ENCODE measurements at places on chromosomes 16 and 17.

GRCh38 chr17:72692676-72693075, 399.8 kb downstream of the SLC39A11 start:
- DNase-seq: no peak

DNA sequence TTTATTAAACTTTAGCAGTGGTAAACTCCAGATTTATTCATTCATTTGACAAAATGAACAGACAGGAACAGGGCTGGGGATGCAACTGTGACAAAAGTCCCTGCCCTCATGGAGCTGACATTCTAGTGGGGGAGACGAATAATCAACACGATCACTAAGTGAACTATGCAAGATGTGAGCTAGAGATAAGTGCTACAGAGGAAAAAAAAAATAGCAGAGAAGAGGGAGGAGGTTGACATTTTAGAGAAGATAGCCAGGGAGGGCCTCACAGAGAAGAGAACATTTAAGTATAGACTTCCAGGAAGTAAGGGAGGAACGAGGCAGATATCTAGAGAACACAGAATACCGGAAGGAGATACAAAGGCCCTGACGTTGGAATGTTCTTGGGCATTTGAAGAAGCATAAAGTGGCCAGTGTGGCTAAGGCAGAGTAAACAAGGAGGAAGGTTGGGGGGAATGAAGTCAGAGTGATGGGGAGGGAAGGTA, 17.9 kb upstream of the AP1G1 start:
- DNase-seq: no peak

- peak; percentile 56 for DNase-seq
Observed at GRCh38 chr16:87295259-87295658, 21.9 kb downstream of the C16orf95 start.

- DNase-seq: no peak
Observed at GRCh38 chr17:80940171-80941123, 51.2 kb upstream of the CHMP6 start.

DNA sequence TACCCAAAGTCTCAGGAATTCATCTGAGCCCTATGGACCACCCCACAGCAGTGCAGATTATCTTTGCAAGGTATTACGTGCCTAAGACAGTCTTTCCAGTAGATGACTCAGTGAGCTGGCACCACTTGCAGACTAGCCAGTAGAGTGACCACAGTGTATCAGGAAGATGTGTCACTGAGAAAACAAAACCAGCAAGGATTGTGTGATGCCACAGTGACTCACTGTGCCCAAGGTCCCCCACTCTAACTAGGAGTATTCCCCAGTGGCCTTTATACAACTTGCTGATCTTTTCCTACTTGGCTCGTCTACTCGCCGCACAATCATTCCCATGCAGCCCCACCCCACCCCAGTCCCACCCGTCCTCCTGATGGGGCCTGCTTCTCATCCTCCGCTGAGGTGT, 26.8 kb upstream of the PRKCA start:
- DNase-seq: peak; percentile 96

DNA sequence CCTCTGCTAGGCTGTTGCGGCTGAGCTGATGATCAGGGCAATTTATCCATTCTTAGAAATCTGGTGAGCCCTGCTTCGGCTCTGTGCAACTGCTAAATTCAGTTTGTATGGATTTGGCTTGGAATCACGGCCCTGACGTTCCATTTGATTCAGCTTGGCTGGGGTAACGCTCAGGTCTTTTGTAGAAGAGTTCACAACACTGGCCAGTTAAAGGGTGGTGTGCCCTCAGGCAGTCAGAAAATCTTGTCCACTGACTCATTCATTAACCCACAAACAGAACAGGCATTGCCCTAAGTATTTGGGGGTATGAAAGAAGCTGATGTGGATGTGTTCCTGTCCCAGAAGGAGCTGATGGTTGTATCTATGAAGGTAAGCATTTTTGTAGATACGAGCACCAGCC, 53.9 kb downstream of the GNAO1 start:
- peak; percentile 73 for DNase-seq

DNA sequence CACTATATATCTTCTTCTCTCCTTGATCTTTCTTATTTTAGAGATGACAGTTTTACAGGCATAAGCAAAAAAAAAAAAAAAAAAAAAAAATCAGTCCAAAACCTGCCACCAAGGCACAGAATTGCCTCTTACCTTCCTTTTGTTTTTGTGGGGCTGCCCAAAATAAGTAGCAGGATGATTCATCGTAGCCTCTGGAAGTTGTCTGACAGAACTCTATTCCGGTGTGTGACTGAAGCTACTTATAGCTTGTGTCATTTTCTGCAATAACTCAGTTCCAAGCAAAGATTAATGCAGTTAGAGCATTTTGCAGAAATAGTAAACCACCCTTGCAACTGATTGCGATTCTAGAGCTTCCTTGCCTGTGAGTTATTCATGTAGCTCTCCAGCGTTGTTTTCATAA, 186.8 kb downstream of the KIF2B start:
- no peak for DNase-seq

All from epithelial cell of esophagus (primary cell).